ENCODE measurements at places on chromosomes 5 and 9. TPM values are rescaled to one million over a fixed set of nuclear protein-coding genes. Genes with fewer than 3 reads are reported as not detected.

Gene GABRA1
- total RNA-seq = not detected

Gene SAXO1
- not detected for total RNA-seq

Gene FAM151B
- 2.5 TPM for total RNA-seq

- DNase-seq = no peak
Measured at GRCh38 chr5:2803751-2804150, 52.3 kb upstream of the IRX2 start.

- DNase-seq = no peak
Measured at GRCh38 chr5:91556-92263, at the start of gene PLEKHG4B. PLEKHG4B (plus strand) TSS chr5:92168; CDS start chr5:92232, 64 bp downstream.

- DNase-seq = no peak
Measured at GRCh38 chr5:58493141-58493540, 1.9 kb downstream of the GAPT start.

Gene CDH9
- not detected for total RNA-seq

DNA sequence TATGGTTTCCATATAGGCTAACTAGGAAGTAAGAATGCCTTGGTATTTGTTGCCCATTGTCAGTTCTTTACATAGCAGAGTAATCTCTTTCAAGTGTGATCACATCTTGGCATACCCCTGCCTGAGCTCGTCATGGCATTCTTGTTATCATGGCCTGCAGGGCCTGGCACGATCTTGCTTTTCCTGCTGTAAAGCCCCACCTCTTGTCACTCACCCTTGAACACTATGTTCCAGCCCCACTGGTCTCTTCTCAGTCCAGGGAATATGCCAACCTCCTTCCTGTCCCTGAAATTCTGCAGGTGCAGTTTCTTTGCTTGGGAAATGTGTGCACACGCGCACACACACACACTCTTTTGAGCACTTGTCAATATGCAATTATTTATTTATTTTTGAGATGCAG is 250.2 kb upstream of the DMRT1 start:
- DNase-seq = no peak

- DNase-seq = no peak
Measured at GRCh38 chr5:137075163-137075970, 423.8 kb downstream of the SPOCK1 start.

- no peak for DNase-seq
Measured at GRCh38 chr9:125325826-125326225, 64.2 kb downstream of the GAPVD1 start.

- DNase-seq = no peak
Measured at GRCh38 chr5:12292610-12293204, 388.5 kb upstream of the CTNND2 start.

Gene KCNN2
- total RNA-seq = 3.6 TPM

- DNase-seq = no peak
Measured at GRCh38 chr5:97541864-97542263, 358.8 kb upstream of the RIOK2 start.

Gene IL7R
- total RNA-seq = 4.6 TPM

Data from sigmoid colon (tissue), 7 donors.